ENCODE measurements at places on chromosomes 16 and 17.

- no peak for DNase-seq
Measured at GRCh38 chr16:22694887-22695382, 119.0 kb upstream of the HS3ST2 start.

DNA sequence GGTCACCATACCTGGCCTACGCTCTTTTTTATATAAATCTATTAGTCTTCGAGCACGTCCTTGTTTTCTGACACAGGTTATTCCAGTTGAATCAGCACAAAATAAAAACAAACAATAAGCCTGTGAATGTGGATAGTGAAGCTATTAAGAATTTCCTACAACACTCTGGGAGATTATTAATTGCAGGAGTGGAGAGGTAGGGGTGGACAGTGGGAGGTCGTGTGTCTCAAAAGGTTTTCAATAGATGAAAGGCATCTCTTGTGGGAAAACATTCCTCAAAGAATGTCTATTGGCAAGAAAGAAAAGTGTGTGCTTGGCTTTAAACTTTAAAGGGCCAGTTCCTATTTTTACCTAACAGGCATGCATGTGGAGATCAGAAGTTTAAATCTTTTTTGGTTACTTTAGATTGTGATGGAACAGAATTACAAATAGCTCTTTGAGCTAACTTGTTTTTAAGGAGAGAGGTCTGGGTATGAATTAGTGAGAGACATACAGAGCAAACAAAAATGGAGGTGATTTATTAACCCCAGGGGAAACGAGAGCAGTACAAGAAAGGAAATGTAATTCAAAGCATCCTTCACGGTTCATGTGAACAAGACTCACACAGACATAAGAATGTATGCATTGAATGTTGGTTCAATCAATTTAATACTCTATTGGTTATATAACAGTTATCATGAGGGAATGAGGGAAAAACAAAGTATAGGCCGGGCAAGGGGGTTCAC is 9.0 kb downstream of the SMYD4 start:
- no peak for DNase-seq

DNA sequence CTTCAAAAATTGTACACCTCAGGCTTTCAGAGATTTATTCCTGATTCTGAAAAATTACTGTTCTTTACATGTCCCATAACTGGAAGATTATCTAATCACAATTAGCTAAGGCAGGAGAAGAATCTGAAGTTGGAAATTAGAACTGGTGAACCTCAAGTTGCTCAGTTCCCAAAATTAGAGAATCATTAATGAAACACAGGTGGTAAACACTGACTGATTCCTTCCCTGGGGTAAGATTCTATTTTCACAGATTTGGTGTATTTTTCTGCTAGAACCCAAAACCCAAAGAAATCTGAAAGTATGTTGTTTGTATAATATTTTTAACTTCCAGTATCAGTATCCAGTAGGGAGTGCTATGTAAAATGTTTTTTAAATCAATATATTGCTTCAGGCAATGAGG is 25.7 kb downstream of the PHKB start:
- DNase-seq = no peak

DNA sequence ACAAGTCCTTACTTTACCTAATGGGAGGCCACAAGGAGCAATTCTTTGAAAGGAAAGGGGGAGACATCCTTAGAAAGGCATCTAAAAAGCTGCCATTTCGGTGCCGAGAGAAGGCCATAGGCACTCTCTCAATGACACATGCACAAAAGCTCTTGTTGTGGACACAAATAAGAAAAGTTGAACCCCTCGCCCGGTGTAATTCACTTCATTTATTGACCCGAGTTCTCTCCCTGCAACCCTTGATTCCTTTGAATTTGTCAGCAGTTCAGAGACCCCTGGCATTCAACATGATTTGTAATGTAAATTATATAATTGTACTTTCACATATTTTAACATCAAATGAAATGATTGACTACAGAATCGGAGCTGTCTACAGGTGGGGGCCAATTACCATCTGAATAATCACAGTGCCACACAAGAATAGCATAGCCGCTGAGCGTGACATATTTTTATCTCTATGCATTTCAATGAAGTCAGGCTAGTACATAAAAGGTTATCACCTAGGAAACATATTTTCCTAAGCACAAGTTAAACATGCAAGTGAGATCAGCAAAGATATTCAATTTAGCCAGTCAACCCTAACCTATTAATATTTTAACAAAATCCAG is 66.7 kb downstream of the IRX6 start:
- no peak for DNase-seq

DNA sequence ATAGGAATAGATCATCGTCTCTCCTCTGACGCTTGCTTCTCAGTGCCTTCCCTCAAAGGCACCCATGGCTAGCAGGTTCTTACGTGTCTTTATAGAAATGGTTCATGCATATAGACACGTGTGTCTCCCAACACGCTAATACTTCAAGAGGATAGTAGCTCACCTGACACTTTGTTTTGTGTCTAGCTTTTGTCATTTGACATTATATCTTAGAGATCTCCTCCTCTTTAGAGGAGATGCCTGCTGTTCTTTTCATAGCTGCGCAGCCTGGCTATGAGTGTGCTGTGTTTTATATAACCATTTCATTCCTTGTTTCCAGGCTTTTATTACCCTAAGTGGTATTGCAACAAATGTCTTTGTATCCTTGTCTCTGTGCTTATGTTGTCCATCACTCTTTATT is 411.7 kb downstream of the CPPED1 start:
- no peak for DNase-seq

All from GOT3 (cell line).